ENCODE measurements at places on chromosomes 6 and 20.

DNA sequence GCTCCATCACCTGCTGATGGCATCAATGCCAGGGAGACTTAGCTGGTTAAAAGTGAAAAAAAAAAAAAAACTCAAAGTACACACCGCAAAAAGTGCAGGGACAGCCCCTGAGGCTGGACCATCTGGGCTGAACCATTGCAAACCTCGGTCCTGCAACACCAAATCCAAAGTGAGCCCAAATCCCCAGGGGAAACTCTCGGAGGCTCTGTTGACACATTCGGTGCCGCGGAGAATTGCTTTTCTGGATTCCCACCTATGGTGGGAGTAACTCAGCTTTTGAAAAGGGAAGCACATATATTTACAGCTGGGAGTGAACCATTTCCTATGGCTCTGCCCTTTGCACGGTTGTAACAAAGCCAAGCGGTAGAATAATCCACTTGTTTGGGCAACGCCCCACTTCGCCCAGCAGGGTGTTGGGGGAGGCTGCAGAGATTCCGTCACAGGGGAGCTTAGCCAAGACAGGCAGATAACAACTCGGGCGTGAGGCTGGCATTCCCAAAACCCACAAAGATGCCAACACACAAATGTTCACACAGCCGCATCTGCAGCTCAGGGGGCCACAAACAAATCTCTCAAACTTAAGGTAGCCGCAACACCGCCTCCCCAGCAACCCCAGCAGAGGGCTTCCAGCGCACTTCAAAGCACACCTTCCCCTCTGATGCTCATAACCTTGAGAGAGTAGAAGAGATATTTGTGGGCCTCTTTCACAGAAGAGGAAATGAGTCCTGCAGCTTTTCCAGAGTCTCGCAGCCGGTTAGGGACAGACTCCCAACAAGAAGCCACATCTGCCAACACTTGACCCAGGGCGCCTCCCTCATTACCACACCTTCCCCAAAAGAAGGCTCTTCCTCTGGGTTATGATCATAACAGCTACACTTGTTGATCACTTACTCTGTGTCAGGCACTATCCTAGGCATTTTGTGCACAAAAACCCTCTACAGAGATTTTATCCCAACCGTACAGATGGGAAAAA lies 11.4 kb downstream of the ZC3H12D start:
- no peak for DNase-seq
- no peak overlapping the region for H3K27ac ChIP-seq
- no peaks in the 10 kb centered on the region for H3K27me3 ChIP-seq

- H3K4me3 ChIP-seq: no peak overlapping the region
- no peaks in the 10 kb centered on the region for H3K4me1 ChIP-seq
Measured at GRCh38 chr6:137776786-137777686, 90.0 kb upstream of the TNFAIP3 start.

DNA sequence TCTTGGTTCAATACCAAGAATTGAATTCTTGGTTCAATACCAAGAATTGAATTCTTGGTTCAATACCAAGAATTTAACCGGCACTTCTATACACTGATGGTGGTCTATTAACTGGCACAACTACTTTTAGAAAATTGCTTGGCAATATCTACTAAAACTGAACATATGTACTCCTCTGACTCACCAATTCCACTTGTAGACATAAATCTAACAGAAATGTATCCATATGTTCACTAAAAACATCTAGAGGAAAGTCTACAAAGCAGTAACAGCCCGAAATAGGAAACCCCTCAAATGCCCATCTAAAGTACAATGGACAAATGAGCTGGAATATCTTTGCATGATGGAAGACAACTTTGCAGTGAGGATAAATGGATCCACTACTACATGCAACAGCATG lies 71.9 kb downstream of the KIF16B start:
- H3K27me3 ChIP-seq: no peaks in the 10 kb centered on the region
- DNase-seq: no peak
- H3K36me3 ChIP-seq: peaks cover 10% of the 10 kb centered on the region
- no peak overlapping the region for H3K27ac ChIP-seq
- H3K4me3 ChIP-seq: no peak overlapping the region

- no peak overlapping the region for H3K27ac ChIP-seq
- no peaks in the 10 kb centered on the region for H3K4me1 ChIP-seq
- H3K36me3 ChIP-seq: no peaks in the 10 kb centered on the region
- H3K4me3 ChIP-seq: no peak overlapping the region
- no peak for DNase-seq
- H3K27me3 ChIP-seq: no peaks in the 10 kb centered on the region
Measured at GRCh38 chr6:140370976-140371870, 996.8 kb upstream of the CITED2 start.

GRCh38 chr6:32081168-32081990 lies 27.8 kb downstream of the TNXB start:
- no peak overlapping the region for H3K4me3 ChIP-seq
- peak; percentile 40 for DNase-seq
- H3K27ac ChIP-seq: peak overlapping the region; percentile 86
- no peaks in the 10 kb centered on the region for H3K27me3 ChIP-seq
- peaks cover 24% of the 10 kb centered on the region for H3K4me1 ChIP-seq

DNA sequence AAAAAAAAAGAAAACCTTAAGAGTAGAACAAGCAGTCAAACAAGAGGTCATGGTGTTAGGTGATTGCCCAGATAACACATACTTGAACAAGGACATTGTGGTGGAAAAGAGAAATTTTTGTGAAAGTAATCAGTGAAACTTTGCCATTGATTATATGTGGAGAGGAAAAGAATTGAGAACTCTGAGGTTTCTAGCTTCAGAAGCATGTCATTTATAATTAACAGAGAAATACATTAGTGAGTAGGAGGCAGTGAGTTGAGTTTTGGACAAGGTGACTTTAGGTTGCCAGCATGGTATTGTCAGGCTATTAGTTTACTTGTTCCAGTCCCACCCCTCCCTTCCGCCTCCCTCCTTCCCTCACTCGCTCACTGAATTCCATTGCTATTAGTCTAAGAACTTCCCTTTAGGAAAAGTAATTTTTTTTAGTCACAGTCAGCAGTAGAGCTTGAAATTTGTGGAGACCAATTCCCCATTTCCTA lies 17.2 kb downstream of the TAB2 start:
- H3K4me3 ChIP-seq: peak overlapping the region; percentile 6
- peaks cover 63% of the 10 kb centered on the region for H3K4me1 ChIP-seq
- peak overlapping the region; percentile 41 for H3K27ac ChIP-seq
- no peaks in the 10 kb centered on the region for H3K27me3 ChIP-seq
- DNase-seq: peak; percentile 15

DNA sequence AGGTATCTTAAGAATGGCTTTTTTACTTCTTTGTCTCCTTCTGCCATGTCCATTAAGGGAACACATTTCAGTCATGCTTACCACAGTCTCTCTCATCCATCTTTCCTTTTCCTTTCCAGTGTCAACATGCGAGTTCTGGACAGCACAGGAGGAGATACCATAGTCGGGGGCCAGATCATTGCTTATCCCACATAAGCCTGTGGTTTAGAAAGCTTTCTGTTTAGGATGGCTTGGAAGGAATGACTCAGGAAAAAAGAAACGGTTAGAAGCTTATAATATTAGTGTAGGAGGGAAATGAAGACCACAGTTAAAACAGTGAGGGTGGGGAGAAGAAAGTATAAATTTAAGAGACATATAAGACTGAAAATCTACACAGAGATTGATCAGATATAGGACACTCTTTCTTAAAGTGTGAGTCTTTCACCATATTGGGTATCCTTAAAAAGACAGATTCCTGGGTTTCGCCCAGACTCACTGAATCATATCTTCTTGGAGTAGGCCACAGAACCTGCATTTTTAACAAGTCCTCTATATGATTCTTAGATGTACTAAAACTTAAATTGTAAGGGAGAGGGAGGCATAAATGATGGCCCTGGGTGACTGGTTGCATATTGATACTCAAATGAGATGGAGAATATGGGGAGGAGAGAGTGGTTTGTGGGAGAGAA lies 36.1 kb downstream of the DSE start:
- H3K4me1 ChIP-seq: peaks cover 27% of the 10 kb centered on the region
- no peaks in the 10 kb centered on the region for H3K27me3 ChIP-seq
- no peaks in the 10 kb centered on the region for H3K36me3 ChIP-seq
- H3K4me3 ChIP-seq: no peak overlapping the region
- H3K27ac ChIP-seq: peak overlapping the region; percentile 32
- no peak for DNase-seq

DNA sequence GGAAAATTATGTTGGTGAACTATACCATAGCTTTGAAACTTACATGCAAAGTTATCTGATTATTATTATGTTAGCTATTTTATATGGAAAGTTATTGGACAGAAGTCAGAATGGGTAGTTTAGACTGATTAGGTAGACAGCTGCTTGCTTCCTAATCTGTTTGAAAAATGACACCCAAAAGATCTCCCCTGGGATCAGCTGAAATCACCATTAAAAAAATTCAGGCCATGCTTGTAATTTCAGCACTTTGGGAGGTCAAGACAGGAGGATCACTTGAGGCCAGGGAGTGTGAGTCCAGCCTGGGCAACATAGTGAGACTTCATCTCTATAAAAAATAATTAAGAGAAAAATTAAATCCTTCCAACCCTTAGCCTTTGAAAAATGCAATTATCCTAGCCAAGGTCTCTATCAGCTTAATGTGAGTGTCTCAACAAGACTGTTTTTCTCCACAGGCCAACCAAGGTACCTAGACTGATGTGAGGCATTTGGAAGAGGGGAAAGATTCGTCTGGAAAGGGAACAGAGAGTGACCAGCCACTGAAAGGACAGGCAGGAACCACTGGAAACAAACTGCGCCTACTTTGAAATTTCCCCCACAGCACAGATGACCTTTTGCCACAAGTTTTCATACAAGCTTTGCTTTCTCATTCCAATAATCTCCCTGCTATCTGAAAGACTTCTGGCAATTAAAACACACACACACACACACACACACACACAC lies 232.3 kb downstream of the GMPR start:
- H3K36me3 ChIP-seq: no peaks in the 10 kb centered on the region
- no peak overlapping the region for H3K4me3 ChIP-seq
- H3K27me3 ChIP-seq: no peaks in the 10 kb centered on the region
- no peak for DNase-seq
- no peak overlapping the region for H3K27ac ChIP-seq

DNA sequence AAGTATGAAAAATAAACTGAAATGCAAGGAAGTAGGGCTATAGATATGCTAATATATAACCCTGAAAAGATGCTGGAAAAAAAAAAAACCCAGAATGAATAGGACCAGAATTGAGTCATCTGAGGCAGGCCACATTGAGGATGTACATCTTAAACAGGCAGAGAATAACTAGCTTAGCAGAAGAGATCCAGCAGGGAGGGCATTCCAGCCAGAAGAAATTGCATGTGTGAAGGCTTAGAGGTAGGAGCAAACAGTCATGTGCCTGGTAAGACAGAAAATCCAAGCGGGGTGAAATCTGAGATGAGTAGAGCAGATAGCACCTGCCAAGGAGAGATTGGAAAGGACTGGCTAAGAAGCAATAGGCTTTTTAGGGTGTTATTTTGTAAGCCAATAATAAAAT lies 2.6 kb downstream of the COL19A1 start:
- H3K27me3 ChIP-seq: no peaks in the 10 kb centered on the region
- H3K4me1 ChIP-seq: no peaks in the 10 kb centered on the region
- no peak overlapping the region for H3K27ac ChIP-seq
- H3K4me3 ChIP-seq: no peak overlapping the region
- no peak for DNase-seq

GRCh38 chr6:61977947-61978346 lies 308.1 kb downstream of the KHDRBS2 start:
- no peak for DNase-seq
- H3K27ac ChIP-seq: no peak overlapping the region
- H3K36me3 ChIP-seq: no peaks in the 10 kb centered on the region

DNA sequence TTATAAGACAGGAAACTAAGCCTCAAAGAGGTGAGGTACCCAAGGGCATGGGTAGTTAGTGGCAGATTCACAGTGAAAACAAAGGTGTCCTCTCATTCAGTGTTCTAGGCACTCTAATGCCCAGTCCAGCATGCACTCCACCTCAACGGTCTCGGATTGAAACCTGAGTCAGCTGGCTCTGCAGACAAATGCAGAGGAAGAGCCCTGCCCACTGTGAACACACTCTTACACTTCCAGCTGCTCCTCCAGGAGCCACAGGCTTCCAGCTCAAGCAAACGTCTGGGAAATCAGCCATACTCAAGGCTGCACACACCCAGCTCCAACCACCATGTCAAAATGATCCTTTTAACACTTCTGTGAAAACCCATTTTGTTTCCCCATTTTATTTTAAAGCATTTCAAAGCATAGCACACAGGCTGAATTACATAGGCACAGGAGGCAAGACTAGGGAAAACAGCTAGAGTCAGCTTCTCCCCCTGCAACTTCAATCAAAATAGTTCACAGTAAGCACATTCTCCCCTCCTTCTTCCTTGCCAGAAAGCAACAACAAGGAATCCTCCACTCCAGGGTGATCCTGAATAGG lies 3.0 kb upstream of the IL17A start:
- no peaks in the 10 kb centered on the region for H3K4me1 ChIP-seq
- H3K27ac ChIP-seq: no peak overlapping the region
- no peak for DNase-seq
- no peak overlapping the region for H3K4me3 ChIP-seq
- no peaks in the 10 kb centered on the region for H3K27me3 ChIP-seq
- no peaks in the 10 kb centered on the region for H3K36me3 ChIP-seq

DNA sequence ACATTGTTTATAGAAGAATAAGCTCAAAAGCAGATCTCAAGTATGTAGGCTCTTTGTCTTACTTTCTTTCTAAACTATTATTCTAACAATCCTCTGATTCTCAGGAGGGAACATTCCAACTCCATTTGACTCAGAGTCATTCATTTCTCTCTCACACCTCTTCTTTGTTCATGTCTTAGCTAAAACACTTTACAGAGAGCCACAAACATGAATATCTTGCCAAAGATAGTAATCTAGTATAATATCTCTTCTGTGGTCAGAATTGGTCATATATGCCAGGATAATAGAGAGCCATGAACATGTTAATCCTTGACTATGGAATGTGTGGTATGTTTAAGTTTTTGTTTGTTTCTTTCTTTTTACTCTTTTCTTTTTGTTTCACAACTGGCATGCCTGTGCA lies 456.0 kb upstream of the PTCHD4 start:
- no peak for DNase-seq
- no peaks in the 10 kb centered on the region for H3K27me3 ChIP-seq
- H3K4me3 ChIP-seq: no peak overlapping the region
- no peak overlapping the region for H3K27ac ChIP-seq

GRCh38 chr20:45128099-45128498 lies 3.8 kb upstream of the WFDC12 start:
- no peaks in the 10 kb centered on the region for H3K27me3 ChIP-seq
- H3K4me3 ChIP-seq: no peak overlapping the region
- no peaks in the 10 kb centered on the region for H3K36me3 ChIP-seq
- H3K4me1 ChIP-seq: no peaks in the 10 kb centered on the region

- no peak for DNase-seq
- no peaks in the 10 kb centered on the region for H3K36me3 ChIP-seq
- no peak overlapping the region for H3K27ac ChIP-seq
- no peak overlapping the region for H3K4me3 ChIP-seq
Measured at GRCh38 chr20:24425523-24426135, 43.8 kb upstream of the SYNDIG1 start.

DNA sequence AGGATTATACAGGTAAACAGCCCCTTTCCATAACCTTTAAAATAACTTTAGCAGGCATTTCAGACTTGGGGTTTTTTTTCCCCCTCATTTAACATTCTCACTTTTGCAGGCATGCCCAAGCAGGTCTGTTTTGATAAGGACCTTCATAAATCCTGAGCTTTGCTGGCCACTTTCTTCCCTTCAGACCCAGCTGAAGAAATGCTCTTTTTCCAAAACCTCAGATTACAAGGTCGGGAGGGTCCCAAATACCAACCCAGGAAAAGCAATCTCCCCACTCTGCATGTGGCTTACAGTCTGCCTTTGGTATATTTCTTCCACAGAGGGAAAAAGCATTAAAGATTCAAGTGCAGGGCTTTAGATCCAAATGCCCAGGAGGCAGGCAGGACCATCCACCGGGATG lies 6.8 kb downstream of the NFATC2 start:
- H3K27ac ChIP-seq: no peak overlapping the region
- H3K4me1 ChIP-seq: peaks cover 23% of the 10 kb centered on the region
- H3K4me3 ChIP-seq: no peak overlapping the region
- H3K27me3 ChIP-seq: no peaks in the 10 kb centered on the region
